ENCODE measurements at places on chromosomes 7 and 10.

DNA sequence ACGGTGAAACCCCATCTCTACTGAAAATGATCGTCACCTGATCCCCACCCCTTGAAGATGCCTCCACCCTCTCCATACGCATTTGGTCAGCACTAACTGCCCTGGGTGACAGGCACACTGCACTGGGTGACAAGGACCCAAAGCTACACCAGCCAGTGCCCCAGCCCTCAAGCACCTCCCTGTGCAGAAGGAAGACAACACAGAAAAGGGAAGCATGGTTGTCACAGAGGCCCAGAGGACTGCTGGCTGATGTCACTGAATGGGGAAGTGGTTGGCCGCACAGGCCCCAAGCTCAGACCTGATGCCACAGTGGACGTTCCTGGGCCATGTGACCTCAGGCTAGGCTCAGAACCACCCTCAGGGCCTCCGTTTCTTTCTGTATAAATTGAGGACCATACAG lies 4.2 kb upstream of the PILRA start:
- no peak for DNase-seq

GRCh38 chr7:10889266-10889898 lies 84.3 kb upstream of the PHF14 start:
- peak; percentile 41 for DNase-seq

DNA sequence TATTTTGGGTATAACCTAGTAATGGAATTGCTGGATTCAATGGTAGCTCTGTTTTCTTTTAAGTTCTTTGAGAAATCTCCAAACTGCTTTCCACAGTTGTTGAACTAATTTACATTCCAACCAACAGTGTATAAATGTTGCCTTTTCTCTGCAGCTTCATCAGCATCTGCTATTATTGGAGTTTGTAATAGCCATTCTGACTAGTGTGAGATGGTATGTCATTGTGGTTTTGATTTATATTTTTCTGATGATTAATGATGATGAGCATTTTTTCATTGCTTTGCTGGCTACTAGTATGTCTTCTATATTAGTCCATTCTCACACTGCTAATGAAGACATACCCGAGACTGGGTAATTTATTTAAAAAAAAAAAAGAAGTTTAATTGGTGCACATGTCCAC lies 248.6 kb upstream of the MAGI2 start:
- no peak for DNase-seq

DNA sequence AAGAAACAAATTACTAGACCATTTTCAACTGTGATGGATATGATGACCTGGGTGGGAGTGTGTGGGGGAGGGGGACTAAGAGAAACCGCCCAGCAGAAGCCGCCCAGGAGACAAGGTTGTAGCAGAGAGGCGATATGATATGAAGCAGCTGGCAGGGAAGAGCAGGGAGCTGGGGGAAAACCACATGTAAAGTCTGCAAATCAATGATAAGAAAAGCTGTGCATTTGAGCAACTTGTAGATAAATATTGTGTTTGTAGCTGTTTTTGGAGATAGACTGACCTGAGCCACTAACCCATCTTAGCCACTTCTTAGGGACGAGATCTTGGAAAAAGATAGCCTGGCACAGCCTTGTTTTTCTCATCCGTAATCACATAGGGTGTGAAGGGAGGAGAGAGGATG lies 252.6 kb downstream of the SEC23IP start:
- DNase-seq, result no peak

Data from H1 (cell line).